SK-N-MC (cell line): ENCODE measurements at places on chromosomes 3 and 15.

DNA sequence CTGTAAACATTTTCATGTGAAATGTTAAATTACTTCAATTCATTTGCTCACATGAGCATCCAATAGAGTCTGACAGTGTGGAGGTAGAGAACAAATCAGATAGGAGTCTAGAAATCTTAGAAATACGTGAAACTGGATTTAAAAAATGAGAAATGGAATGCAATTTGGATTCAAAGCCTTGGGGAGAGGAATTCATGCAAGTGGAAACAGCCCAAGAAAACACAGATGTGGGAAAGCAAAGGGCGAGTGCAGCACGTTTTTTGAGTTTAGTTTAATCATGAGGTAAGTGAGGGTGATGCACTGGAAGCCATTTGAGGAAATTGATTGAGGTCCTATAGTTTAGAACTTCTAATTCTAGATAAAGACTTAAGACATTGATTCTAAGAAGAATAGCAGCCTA, 434.7 kb downstream of the C3orf38 start:
- no peak for DNase-seq

DNA sequence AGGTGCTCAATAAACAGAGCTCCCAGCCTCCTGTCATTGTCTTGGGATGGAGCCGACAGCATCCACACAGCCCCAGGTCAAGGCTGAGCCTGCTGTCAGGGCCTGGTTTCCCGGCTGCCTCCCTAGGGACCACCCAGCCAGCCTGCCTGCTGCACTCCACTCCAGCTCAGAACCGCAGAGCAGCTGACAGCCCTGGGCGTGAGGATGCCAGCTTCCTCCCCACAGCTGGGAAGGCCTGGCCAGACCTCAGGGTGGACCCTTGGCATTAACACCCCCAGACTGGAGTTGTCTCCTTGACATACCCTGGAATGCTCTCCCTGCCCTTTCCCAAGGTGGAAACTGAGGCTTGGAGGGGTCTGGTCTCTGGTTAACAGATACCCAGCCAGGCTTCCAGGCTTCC, 112.0 kb downstream of the WNT7A start:
- no peak for DNase-seq

GRCh38 chr3:177554895-177555759, 357.8 kb upstream of the TBL1XR1 start:
- DNase-seq = no peak

GRCh38 chr3:187705164-187705563, 2.8 kb upstream of the RTP2 start:
- no peak for DNase-seq

GRCh38 chr3:45488591-45488990, 100.2 kb downstream of the LARS2 start:
- DNase-seq = no peak

DNA sequence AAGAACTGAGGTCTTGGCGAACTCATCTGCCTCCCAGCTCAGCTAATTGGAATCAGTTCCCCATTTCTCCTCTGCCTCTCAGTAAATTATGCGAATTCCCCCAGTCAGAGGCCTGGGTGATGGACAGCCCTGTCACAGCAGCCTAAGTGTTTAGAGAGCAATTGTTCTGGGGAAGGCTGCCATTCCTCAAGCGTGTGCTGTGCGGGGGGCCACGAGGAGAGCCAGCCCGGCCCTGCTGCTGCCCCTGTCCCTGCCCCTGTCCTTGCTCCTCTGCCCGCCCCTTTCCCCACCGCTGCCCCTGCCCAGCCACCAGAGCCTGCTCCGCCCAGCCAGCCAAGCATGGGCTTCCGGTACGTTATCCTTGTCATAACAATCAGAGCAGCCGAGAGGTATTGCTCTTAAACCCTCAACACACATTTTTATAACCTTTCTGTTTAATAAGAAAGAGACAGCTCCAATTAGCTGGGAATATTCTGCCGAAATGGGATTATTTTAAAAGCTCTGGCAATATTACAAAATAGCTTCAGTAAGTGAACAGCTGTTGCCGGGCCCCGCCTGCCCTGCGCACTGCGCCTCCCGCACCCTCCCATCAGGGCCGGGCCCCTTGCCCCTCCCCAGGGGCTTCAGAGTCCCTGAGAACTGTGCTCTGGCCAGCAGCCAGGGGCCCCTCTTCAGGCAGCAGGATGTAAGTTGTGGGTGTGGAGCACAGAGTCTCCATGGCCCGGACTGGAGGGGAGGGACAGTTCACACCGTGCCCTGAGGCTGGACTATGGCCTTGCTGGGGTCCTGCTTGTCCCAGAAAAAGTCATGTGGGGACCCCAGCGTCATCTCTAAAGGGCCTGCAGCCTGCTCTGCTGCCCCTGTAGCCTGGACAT, 12.4 kb upstream of the CACNA2D2 start:
- no peak for DNase-seq

DNA sequence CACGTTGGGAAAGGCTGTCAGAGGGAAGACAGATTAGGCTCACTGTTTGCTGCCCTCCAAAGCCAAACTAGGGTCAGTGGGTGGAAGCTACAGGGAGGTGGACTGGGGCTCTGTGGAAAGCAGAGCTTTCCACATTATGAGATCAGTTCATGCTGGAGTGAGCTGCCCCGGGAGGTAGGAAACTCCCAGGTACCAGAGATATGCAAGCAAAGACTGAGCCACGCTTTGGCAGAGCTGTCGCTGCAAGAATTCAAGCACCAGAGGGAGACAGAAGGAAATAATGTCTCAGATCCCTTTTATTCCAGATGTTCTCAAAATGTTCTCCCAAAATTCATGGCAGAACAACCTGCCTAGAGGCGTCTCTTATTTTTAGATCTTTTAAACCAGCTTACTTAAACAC, 286.6 kb downstream of the WDR72 start:
- DNase-seq = no peak

- DNase-seq = no peak
These were observed 2.0 kb upstream of the TPRG1 start for GRCh38 chr3:189169728-189170127.

GRCh38 chr15:65762914-65763787, 28.9 kb downstream of the DENND4A start:
- no peak for DNase-seq

DNA sequence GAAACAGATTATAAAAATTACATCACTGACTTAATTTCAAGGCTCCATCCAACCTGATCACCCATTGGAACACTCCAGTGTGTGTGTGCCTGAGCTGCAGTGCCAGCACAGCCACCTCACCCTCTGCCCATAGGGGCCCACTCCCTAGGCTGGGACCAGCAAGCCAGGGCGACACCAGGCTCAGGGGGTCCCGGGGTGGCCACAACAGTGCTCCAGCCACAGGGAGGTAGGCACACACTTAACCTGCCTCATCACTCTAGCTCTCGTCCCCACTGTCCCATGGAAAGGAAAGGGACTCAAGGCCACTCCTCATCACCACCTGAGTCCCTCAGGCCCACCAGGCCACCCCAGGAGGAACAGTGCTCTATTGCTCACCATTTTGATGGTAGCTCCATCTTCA, 24.9 kb downstream of the ZXDC start:
- DNase-seq = no peak

DNA sequence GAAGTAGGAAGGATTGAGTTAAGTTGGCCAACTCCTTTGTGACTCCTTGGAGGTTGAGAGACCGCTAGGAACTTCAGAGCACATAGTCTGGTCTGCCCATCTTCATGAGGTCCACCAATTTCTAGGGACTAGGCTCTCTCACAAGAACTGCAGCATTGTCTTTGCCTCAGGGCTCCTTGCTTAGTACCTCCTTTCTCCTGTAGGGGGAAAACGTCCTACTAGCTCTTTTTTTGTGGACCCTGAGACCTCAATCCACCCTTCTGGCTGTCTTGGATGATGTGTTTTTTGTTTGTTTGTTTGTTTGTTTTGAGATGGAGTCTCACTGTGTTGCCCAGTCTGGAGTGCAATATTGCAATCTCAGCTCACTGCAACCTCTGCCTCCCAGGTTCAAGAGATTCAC, 21.6 kb downstream of the REC114 start:
- no peak for DNase-seq

DNA sequence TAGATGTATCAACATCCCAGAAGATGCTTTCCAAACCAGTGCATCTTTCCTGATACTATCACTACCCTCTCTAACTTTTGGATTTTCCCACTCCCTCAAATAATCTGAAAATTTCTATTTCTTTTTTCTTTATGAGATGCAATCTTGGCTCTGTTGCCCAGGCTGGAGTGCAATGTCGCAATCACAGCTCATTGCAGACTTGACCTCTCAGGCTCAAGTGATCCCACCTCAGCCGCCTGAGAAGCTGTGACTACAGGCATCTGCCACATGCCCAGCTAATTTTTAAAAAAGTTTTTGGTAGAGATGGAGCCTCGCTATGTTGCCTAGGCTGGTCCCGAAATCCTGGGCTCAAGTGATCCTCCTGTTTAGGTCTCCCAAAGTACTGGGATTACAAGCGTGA, 239.7 kb downstream of the SUCLG2 start:
- DNase-seq = no peak

DNA sequence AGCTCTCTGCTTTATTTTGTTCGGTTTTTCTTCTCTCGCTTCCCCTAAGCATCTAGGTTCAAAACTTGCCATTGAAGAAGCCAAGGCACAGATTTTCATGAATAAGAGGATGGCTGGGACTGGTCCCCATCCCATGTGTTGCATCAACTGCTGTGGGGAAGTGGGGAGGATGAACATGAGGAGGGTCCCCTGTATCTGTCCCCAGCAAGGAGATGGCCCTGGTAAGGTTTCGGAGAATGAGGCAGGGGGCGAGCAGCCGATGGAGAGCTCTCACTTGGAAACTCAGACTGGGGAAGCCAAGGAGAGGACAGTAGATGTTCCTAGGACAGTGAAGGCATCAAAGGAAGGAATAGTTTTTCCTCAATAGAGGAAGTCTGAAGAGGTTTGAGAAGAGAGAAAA, 142.0 kb upstream of the ATP2B2 start:
- no peak for DNase-seq

GRCh38 chr3:72744330-72744729, 103.9 kb downstream of the SHQ1 start:
- DNase-seq = no peak

DNA sequence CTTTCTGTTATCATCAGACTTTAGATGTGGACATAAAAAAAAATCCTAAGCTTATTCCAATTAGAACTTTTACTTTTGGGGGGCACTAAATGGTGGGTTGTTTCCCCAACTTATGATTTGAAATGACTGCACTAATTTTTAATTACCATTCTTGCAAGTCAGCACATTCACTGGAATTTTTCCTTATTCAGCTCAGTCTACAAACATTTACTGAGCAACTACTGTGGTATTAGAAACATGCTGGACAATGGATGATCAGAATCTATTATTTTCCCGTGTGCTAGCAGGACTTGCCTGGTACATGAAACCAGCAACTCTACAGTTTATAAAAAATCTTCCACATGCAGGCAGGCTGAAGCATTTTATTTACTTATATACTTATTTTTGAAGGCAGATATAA, 273.6 kb downstream of the FOXP1 start:
- no peak for DNase-seq

DNA sequence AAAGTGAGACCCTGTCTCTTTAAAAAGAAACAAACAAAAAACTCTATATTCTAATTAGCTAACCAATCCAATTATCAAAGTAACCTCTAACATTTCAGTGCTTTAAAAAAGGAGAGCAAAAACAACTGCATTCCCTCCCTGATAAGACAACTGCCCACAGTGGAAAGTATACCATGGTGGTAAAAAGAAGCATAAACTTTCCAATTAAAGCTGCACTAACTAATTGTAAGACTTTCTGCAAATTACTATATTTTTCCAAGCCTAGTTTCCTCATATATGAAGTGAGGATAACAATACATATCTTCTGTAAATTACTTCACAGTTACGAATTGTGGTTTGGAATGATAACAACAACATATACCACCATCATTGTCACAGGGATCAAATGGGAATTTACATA, 35.5 kb downstream of the STAG1 start:
- no peak for DNase-seq

DNA sequence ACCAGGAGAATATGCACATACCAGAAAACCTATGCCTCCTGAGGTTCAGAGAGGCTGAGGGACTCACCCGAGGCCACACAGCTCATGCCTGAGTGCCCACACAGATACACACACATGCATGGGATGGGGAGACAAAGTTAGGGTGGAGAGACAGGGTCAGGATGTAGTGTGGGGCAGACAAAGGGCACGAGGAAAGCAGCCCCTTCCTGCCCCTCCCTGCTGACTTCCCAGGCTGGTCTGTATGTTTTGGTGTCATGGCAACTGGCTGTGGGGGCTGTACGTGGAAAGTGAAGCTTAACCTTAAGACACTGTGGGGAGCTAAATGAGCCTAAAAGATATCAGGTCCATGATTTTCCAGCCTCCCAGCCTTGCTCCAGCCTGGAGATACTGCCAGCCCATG, 57.8 kb downstream of the EPHB3 start:
- no peak for DNase-seq

DNA sequence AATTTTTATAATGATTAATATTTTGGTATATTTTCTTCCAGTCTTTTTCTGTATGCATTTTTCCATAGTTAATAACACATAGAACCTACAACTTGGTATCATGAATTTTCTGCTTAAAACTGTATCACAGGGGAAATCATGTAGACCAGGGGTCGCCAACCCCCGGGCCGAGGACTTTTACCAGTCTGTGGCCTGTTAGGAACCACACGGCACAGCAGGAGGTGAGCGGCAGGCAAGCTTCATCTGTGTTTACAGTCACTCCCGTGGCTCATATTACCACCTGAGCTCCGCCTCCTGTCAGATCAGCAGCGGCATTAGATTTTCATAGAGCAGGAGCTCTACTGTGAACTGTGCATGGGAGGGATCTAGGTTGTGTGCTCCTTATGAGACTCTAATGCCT, 54.7 kb downstream of the RPL22L1 start:
- DNase-seq = no peak

DNA sequence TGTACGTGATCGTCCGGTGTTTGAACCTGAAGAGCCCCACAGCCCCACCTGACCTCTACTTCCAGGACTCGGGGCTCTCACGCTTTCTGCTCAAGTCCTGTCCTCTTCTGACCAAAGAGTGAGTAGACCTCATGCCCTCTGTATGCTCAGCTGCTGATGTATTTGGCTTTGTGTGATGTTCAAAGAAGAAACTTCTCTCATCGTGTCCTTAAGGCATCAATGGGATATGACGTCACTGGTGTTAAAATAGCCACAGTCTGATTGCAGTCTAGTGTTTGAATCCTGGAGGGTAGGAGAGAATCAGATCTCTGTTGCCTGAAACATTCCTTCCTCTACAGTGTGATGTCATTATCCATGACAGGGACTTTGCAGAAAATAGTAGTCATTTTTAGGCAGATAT, 28.1 kb downstream of the ABHD2 start:
- no peak for DNase-seq

DNA sequence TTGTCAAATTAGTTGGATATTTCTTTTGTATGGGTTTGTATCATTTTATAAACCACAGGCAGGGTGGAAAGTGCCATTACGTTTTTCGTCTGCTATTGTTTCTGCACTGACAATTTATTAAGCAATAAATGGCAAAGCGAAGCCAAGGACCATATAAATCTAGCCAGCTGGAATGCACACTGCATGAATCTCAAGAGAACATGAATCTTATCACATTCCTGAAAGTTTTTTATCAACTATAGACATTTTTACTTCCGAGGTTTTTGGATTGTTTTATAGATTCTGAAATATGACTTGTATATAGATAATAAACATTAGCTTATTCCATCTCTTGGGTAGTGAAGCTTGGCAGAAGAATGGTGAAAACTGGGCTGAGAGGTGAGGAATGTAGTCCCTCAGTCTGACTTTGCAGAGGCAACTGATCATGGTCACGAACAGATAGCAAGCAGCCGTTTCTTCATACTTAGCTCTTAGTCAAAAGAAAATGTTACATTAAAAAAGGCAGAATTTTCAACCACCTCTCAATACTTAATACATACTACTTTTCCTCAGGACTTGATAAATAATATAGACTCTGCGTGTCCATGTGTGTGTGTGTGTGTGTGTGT, 102.7 kb downstream of the OSBPL10 start:
- DNase-seq = no peak

- no peak for DNase-seq
These were observed 17.0 kb downstream of the PIK3CB start for GRCh38 chr3:138817695-138818094.
